ENCODE measurements at places on chromosomes 4 and X. TPM values are rescaled to one million over a fixed set of nuclear protein-coding genes. Genes with fewer than 3 reads are reported as not detected.

DNA sequence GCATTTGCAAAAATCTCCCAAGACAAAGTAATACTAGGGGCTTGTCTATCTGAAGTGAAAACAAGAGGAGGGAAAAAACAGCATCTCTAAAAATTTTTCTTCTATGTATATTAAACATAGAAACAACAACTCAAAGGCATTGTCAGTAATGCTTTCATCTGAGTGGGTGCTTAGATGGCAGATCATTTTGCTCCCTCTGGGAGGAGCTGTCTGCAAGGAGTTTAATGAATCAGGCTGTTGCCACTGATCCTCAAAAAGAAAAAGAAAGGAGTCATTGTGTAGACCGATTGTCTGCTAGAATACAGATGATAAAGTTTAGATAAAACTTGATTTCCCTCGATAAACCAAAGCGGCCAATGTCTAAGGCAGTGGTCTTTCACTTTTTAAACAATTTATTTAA, 49.7 kb upstream of the KLHL8 start:
- DNase-seq = no peak

Gene MRPS18C
- total RNA-seq = 66.1 TPM

- no peak for DNase-seq
These were observed 517.7 kb upstream of the GALNT7 start for GRCh38 chr4:172650758-172651530.

DNA sequence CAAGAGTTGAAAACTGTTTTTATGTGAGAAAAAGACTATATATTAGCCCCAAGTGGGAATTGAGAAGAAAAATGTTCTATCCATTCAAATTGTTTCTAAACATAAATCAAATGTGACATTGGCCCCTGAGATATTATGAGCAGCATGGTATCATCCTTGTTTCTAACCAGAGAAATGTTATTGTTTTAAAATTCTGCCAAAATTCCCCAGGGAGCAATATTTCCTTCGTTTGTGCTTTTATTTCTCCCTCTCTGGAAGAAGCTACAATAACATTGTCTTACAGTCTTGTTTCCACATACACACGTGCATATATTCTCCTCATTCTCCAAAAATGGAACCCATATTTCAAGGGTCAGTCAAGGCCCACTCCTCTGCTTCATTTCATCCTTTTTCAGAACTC, 46.7 kb downstream of the MAGEB17 start:
- no peak for DNase-seq

Gene VCX
- not detected for total RNA-seq

- no peak for DNase-seq
These were observed 39.7 kb downstream of the ACOX3 start for GRCh38 chr4:8400632-8401325.

- no peak for DNase-seq
These were observed 452.4 kb downstream of the BCOR start for GRCh38 chrX:39645178-39645895.

GRCh38 chr4:1472148-1472797, 66.0 kb upstream of the NKX1-1 start:
- DNase-seq = no peak

Gene CNGA1
- not detected for total RNA-seq

DNA sequence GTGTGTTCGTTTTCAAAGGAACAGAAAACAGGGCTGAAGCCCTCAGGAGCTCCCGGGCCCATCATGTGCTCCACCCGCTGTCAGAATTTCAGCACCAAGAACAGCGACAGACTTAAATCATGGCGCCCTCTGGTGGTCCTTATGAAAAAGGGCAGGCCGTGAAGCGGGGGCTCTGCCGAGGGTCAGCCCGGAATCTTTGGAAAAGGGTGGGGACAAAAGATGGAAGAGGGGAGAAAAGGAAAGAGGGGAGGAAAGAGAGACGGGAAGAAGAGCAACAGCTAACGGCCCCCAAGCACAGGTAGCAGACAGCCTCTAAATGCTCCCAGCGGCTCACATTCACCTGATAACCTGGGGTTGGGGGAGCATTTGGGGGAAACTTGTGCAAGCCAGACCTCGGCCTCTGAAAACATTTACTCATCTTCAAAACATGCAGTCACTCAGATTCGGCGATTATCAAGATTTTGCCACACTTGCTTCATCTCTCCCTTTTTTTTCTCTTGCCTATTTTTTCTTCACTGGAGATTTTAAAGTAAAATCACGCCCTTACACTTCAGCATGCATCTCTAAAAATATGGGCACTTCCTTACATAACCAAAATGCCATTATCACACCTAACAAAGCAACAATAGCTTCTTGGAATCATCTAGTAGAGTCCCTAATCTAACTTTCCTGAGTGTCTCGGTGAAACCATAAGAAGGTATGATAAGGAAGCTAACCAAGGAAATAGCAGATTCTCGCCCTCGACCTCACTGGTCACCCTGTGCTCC, 28.1 kb upstream of the MAN2B2 start:
- DNase-seq = peak; percentile 49

- no peak for DNase-seq
These were observed 106.9 kb downstream of the THOC2 start for GRCh38 chrX:123625952-123626351.

- DNase-seq = no peak
These were observed 1624.0 kb upstream of the IGFBP7 start for GRCh38 chr4:58734030-58734674.

Measured in naive thymus-derived CD8-positive, alpha-beta T cell (primary cell).